Aorta (tissue), 5 donors: ENCODE measurements at places on chromosomes 5 and 9.

- DNase-seq, result no peak
These were observed 10.5 kb downstream of the RNF38 start for GRCh38 chr9:36389590-36389989.

- no peak for DNase-seq
These were observed 25.4 kb upstream of the EXOC3 start for GRCh38 chr5:417301-418161.

DNA sequence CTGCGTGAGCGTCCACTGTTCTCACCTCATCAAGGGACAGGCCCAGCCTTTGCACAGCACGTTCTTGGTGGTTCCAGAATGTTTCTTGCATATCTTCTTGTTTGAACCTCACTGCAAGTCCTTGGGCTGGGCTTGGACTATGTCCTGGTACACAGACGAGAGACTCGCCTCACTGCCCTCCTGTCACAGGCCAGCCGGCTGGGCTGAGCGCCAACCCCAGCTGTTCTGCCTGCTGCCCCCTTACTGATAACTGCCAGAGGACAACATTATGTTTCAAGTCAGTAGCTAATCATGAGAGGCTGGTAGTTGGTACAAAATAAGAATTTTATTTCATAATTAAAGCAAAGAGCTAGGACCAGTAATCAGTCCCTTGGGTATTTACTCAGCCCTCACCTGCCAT lies 52.8 kb upstream of the LRRTM2 start:
- peak; percentile 81 for DNase-seq

- no peak for DNase-seq
These were observed 19.1 kb downstream of the URM1 start for GRCh38 chr9:128390150-128390812.

- DNase-seq, result peak; percentile 9
These were observed 147.6 kb downstream of the COL23A1 start for GRCh38 chr5:178442405-178443257.

DNA sequence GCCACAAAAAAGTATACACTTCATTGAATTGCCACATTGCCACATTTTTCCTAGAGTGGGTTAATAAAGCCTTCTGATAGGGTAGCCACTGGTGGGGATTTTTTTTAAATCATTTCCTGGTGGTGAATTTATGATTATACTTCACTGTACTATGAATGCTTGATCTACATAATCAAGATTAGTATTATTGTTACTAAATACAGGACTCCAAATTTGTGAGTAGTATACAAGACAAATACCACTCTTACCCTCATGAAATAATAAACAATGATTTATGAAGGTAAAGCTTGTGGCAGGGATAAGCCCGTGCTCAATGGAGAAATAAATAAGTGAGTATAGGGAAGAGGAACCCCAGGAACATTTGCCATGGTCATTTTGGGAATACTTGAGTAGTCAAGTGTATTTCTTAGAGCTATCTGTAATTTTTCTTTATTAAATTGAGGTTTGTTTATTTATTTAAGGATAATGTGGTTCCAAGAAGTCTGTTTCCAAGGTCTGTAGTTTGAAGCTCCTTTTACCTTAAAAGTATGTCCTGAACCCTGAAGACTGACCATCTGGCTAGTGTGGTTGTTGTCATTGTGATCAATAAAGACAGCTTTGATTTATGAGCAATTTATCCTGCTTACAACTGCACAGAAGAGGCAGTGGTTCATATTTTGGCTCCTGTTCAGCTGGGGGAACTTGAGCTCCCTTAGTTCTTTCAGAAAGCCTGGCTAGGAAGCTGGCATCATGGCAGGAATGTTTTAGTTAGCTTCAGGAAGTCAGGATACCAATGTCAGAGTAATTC lies 118.6 kb downstream of the ZSWIM6 start:
- DNase-seq, result no peak

GRCh38 chr5:173236531-173237142 lies 1.6 kb upstream of the NKX2-5 start:
- DNase-seq, result peak; percentile 68

DNA sequence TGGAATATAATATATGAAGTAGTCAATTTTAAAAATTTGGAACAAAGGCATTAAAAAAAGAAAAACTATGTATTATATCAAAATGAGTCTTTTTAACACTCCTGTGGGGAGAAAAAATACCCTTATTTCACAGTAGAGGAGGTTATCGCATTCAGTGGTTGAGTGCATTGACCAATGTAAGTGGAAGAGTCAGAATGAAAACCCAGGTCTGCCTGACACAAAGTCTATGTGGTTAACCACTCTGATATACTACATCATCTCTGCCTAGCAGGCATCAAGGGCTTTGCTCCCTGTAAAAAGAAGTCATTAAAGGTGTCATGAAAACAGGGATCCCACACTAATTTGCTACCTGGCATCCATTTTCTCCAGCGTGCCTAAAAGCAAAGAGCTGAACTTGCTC lies 417.2 kb upstream of the C9orf72 start:
- no peak for DNase-seq
